CD8-positive, alpha-beta memory T cell (primary cell): ENCODE measurements at places on chromosomes 3 and 15.

GRCh38 chr15:48946074-48946839 is 17.5 kb downstream of the SHC4 start:
- no peak for DNase-seq
- H3K27ac ChIP-seq: no peak overlapping the region
- H3K4me1 ChIP-seq: no peaks in the 10 kb centered on the region
- H3K27me3 ChIP-seq: no peaks in the 10 kb centered on the region
- no peak overlapping the region for H3K4me3 ChIP-seq

GRCh38 chr15:31328428-31328968 is 1.9 kb downstream of the KLF13 start:
- H3K27ac ChIP-seq: peak overlapping the region; percentile 91
- H3K27me3 ChIP-seq: no peaks in the 10 kb centered on the region
- peaks cover 58% of the 10 kb centered on the region for H3K4me1 ChIP-seq
- peak overlapping the region; percentile 75 for H3K4me3 ChIP-seq
- H3K36me3 ChIP-seq: no peaks in the 10 kb centered on the region

- H3K36me3 ChIP-seq: no peaks in the 10 kb centered on the region
- no peak for DNase-seq
- no peaks in the 10 kb centered on the region for H3K4me1 ChIP-seq
- H3K27me3 ChIP-seq: no peaks in the 10 kb centered on the region
- H3K4me3 ChIP-seq: no peak overlapping the region
Measured at GRCh38 chr3:175057401-175057800, 198.3 kb downstream of the NAALADL2 start.

DNA sequence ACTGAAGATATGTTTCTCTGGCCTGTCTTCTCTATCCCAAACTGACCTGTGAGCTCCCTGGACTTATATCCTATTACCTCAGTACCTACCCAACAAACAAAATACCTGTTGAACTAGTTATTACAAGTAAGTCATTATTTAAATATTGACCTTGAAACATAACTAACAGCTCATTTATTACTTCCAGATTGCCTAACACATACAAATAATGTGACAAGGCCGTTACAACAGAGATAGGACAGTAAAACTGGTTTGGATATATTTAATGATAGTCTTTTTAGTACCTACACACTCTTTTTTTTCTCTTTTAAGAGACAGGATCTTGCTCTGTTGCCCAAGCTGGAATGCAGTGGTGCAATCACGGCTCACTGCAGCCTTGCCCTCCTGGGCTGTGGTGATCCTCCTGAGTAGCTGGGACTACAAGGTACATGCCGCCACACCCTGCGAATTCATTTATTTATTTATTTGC is 145.0 kb downstream of the ADAM10 start:
- H3K4me1 ChIP-seq: peaks cover 9% of the 10 kb centered on the region
- no peak overlapping the region for H3K27ac ChIP-seq

DNA sequence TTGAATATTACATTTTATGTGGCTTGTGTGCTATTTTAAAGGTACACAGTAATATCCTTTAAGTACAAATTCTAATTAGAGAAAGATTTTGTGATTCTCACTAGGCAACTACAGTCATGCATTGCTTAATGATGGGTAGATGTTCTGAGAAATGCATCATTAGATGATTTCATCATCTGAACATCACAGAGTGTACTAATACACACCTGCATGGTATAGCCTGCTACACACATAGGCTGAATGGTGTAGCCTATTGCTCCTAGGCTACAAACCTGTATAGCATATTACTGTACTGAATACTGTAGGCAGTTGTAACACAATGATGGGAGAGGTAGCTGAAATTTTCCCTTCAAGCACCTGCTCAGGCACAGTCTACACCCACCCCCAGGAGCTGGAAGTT is 217.4 kb upstream of the EOMES start:
- no peak overlapping the region for H3K27ac ChIP-seq
- no peaks in the 10 kb centered on the region for H3K27me3 ChIP-seq
- H3K4me3 ChIP-seq: no peak overlapping the region
- no peak for DNase-seq
- no peaks in the 10 kb centered on the region for H3K36me3 ChIP-seq
- H3K4me1 ChIP-seq: no peaks in the 10 kb centered on the region

DNA sequence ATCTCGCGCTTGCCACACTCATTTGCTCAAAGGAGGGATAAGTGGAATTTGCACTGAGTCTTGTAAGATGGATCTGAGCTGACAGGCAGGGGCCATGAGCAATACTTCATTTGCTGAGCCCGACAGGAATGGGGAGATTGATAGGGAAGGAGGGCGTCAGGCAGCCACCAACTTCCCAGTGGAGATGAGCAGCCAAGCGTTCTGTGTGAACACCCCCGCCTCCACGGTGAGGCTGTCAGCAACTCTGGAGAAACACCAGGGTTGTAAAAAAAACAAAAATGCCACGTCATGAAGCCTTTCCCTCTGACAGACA is 36.8 kb downstream of the TLE3 start:
- H3K27me3 ChIP-seq: no peaks in the 10 kb centered on the region
- H3K36me3 ChIP-seq: peaks cover 60% of the 10 kb centered on the region
- H3K27ac ChIP-seq: no peak overlapping the region
- no peaks in the 10 kb centered on the region for H3K4me1 ChIP-seq
- no peak for DNase-seq

DNA sequence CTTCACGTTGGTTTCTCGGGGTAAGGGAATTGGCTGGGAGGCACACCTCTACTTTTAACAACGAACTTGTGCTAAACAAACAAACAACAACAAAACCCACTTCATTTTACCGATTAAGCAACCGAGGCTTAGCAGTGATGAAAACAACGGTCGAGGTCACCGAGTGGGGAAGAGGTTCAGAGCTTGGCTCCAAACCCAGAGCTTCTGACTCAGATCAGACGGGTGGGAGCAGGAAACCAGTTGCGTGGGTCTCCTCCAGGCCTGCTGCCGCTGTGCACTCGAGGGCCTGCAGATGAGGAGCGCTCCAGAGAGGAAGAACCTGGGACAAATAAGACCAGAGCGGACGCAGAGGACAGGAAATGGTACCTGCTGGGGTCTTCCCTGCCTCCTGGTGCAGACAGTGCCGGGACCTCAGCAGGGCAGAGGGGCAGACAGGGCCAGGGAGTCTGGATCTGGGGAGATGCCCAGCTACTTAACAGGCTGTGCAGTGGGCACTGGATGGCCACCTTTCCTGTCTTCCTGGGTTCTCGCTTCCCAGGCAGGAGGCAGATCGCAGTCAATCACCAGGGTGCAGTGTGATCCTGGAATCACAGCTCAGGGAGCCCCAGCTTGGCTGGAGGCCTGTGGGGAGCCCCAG is 99.0 kb upstream of the MEF2A start:
- no peak overlapping the region for H3K27ac ChIP-seq
- no peak overlapping the region for H3K4me3 ChIP-seq
- DNase-seq: no peak

GRCh38 chr3:144109944-144110343 is 138.3 kb downstream of the DIPK2A start:
- no peak overlapping the region for H3K27ac ChIP-seq
- no peak overlapping the region for H3K4me3 ChIP-seq
- H3K36me3 ChIP-seq: no peaks in the 10 kb centered on the region

- no peak overlapping the region for H3K4me3 ChIP-seq
- DNase-seq: no peak
- no peak overlapping the region for H3K27ac ChIP-seq
- H3K4me1 ChIP-seq: peaks cover 11% of the 10 kb centered on the region
Measured at GRCh38 chr3:37308247-37308646, 133.9 kb upstream of the LRRFIP2 start.

DNA sequence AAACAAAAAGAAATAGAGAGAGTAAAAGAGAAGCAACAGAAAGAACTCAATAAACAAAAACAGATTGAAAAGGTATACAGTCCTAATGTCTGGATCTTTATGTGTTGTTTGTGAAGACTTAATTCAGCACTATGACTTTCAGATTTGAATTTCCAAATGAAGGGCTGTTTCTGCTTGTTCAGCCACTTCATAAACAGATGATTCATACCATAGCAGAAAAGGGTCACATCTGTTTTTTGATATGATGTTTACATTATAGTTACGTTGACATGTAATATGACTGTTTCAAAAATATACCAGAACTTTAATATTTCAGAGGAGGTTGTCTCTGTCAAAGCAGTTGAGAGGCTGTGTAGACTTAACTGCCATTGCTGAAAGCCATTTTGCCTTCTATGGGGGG is 24.1 kb downstream of the ASB14 start:
- peaks cover 12% of the 10 kb centered on the region for H3K36me3 ChIP-seq
- no peaks in the 10 kb centered on the region for H3K4me1 ChIP-seq
- no peak overlapping the region for H3K27ac ChIP-seq
- DNase-seq: no peak
- no peaks in the 10 kb centered on the region for H3K27me3 ChIP-seq

GRCh38 chr15:29942143-29942542 is 119.9 kb upstream of the TJP1 start:
- no peaks in the 10 kb centered on the region for H3K4me1 ChIP-seq
- H3K27me3 ChIP-seq: no peaks in the 10 kb centered on the region

DNA sequence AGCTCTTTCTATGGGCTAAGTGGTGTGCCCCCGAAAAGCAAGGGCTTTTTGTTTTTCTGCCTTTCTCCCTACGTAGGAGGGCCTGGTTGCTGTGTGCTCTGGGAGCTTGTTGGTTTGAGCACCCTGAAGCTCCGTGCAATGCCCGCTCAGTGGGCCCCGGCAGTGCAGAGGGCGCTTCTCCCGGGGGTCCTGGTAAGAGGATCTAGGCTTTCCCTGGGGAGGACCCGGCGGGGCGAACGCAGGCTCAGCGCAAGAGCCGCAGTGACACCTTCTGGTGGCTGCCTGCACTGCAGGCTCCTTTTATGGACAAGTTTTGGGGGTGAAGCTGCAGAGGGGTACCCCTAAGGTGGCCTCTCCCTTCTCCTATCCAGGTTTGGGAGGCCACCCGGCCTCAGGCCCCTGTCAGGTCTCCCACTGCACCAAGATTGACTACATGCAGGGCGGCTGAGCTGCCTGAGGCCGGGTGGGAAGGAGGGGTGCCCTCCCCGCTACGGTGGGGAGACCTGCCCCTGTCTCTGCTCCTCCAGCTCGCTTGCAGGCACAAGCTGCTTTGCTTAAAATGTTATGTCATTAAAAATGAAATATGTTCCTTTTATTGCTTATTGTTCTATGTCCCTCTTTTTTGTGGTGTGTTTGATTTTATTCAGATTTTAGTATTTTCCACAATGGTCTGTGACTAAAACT is 387.9 kb downstream of the GABRG3 start:
- H3K4me1 ChIP-seq: no peaks in the 10 kb centered on the region
- DNase-seq: no peak
- no peak overlapping the region for H3K27ac ChIP-seq
- no peaks in the 10 kb centered on the region for H3K27me3 ChIP-seq
- no peaks in the 10 kb centered on the region for H3K36me3 ChIP-seq

DNA sequence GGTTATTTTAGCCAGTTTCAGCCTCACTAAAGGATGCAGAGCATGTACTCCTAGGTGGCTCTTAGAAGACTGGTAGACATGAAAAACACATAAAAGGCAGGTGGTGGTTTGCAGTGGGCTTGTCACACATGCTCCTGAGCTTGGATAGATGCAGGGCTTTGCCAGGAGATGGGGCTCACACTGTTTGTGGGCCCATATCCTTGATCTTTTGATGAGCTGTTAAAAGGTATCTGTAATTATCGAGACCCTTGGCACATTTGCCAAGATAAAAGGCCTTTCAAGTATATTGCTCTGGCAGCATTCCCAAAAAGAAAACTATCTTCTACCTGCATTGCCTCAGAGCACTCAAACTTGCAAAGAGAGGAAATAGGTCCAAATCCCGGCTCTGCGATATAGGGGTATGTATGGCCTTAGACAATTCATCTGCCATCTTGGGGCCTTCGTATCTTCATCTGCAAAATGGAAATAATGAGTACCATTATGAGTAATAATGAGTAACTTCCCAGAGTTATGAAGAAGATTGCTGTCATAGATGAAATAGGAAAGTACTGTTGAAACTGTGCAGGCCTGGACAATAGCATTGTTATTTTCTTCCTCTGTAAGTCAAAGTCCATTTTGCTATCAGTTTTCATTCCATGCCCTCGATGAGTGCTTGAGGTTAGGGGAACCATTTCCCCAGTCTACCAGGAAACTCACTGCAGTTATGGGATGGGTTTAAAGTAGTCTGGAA is 172.7 kb downstream of the SYNPR start:
- no peaks in the 10 kb centered on the region for H3K27me3 ChIP-seq
- H3K4me1 ChIP-seq: no peaks in the 10 kb centered on the region
- no peak for DNase-seq
- no peak overlapping the region for H3K4me3 ChIP-seq

- no peaks in the 10 kb centered on the region for H3K36me3 ChIP-seq
- no peak for DNase-seq
- no peaks in the 10 kb centered on the region for H3K27me3 ChIP-seq
- no peak overlapping the region for H3K4me3 ChIP-seq
Measured at GRCh38 chr3:36065321-36065720, 315.0 kb upstream of the STAC start.

- H3K4me3 ChIP-seq: no peak overlapping the region
- peaks cover 4% of the 10 kb centered on the region for H3K27me3 ChIP-seq
- H3K4me1 ChIP-seq: no peaks in the 10 kb centered on the region
- H3K27ac ChIP-seq: no peak overlapping the region
- DNase-seq: no peak
Measured at GRCh38 chr3:187196573-187197334, 532 bp upstream of the RTP1 start.

DNA sequence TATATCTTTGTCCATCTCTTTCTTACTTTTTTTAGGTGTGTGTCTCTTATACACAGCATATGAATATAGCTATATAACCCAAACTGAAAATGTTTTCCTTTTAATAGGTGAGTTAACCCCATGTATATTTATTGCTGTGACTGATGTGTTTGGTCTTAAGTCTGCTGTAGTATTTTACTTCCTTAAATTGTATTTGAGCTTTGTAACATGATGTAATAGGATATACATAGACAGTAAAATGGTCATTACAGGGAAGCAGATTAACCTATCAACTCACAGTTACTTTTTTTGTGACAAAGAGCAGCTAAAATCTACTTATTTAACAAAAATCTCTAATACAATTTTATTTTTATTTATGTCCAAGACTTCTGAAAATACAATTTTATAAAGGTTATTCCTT is 51.8 kb upstream of the CDAN1 start:
- no peaks in the 10 kb centered on the region for H3K36me3 ChIP-seq
- no peaks in the 10 kb centered on the region for H3K27me3 ChIP-seq

DNA sequence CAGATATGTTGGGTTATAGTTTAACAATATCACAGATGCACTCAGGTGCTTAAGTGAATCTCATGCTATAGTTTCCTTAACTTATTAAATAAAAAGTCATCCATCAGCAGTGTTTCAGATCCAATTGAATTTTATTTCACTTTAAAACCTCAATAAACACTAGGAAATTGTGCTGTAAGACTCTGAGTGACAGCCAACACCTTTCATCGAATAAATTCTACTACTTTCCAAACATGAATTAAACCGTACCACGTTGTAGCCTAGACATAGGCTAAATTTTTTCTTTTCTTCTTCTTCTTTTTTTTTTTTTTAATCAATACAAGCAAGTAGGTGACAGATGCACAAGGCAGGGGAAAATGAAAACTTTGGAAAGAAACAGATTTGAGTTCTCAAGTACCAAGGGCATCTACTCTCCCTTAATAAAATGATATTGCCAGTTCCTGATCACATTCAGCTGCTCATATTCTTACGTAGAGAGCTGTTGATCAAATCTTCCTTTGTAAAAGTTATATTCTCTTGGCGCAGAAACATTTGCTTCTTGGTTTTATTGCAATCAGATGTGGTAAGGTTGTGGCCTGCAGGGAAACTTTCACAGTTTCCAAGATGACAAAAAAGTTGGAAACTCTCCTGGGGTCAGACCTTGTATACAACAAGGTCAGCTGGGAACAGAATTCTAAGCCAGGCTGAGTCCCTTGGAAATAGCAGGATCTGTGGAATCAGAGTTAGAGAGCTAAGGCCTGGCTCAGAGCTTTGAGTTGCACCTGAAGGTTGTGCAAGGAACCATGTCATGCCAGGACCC is 147.7 kb downstream of the CD47 start:
- no peak for DNase-seq
- H3K27ac ChIP-seq: no peak overlapping the region
- no peak overlapping the region for H3K4me3 ChIP-seq
